ENCODE measurements at places on chromosomes 1 and 21. TPM values are rescaled to one million over a fixed set of nuclear protein-coding genes. Genes with fewer than 3 reads are reported as not detected.

DNA sequence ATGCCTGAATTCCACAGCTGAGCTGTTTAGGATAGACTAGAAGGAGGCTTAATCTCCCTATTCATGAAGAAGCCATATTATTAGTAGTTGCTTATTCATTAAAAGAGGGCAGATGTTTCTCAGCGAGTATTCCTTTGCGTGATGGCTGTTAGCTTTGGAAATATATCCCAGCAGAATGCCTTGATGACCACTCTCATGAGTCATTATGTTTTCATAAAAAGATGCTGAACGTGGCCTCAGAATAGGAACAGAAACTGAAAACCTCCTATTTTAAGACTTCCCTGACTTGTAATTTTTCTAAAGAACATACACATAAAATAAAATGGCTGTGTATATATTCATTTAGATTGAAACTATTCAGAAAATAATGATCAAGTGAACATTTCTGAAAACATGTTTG, 9.6 kb upstream of the PLA2G4A start:
- no peak for DNase-seq

GRCh38 chr1:52238887-52239707, 97.2 kb downstream of the ZFYVE9 start:
- no peak for DNase-seq

DNA sequence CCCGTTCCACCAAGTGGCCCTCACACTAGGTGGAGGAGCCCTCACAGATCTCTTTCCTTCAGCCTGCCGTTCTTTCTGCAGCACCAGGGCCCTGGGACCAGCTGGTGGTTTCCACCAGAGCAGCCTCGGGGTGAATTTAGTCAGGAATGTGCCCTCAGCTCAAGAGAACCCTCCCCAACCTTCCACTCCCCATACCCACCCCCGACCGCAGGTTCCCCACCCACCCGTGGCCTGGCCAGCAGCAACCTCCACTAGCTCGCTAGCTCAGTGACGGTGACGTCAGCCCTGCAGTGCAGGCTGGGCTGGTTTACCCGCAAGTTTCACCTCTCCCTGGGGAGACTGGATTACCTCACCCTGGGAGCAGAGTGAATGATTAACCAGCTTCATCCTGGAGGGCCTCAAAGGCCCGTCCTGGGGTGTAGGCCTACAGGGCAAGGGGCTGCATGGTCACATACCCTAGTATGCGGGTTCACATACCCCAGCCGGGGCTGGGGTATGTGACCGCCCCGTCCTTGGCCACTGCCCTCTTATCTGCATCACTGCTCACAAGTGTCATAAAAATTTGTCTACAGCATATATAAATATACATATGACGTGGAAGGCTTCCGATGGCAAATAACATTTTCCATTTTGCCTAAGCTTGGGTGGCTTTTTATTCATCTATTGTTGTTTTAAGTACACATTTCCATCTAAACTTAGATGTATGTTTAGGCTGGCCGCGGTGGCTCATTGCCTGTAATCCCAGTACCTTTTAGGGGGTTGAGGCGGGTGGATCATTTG, 24.5 kb downstream of the ELF3 start:
- peak; percentile 35 for DNase-seq

DNA sequence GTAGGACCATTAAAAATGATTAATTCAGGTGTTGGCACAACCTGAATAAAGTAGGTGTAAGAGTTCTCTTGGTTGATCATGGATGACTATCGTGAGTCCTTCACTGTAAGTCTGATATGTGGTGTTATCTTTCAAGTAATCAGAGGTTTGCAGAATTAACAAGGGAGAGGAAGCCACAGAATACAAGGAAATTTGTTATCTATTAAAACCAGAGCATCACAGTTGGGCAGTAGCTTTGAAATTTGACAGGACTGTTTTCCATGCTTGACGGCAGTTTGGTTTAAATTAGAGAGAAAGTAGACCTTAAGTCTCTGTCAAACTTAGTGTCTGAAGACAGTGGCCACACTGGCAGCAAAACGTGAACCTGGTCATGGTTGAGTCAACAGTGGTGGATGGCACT, 139.5 kb upstream of the KCNK2 start:
- no peak for DNase-seq

DNA sequence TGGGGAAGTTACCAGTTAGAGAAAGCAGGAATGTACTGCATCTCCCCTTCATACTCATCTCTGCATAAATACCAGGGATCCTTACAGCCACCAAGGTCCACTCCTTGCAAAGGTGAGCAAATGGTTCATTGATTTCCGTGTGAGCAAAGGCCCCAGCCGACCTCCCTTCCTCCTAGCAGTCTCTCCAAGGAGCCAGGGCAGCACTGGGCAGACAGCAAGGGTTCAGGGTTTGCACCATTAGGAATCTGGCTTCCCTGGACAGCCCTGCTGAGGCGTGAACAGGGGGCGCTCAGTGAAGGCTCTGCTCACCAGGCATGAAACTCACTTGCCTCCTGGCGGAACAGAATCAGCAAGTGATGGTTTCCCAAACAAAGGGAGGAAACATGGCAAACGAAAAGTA, 65.7 kb downstream of the MRPL37 start:
- no peak for DNase-seq

GRCh38 chr1:229874136-229874535, 192.9 kb upstream of the GALNT2 start:
- DNase-seq, result no peak

- DNase-seq, result no peak
Measured at GRCh38 chr1:22750685-22751051, 40.0 kb downstream of the EPHB2 start.

- no peak for DNase-seq
Measured at GRCh38 chr1:24254783-24255182, 64.4 kb upstream of the GRHL3 start.

DNA sequence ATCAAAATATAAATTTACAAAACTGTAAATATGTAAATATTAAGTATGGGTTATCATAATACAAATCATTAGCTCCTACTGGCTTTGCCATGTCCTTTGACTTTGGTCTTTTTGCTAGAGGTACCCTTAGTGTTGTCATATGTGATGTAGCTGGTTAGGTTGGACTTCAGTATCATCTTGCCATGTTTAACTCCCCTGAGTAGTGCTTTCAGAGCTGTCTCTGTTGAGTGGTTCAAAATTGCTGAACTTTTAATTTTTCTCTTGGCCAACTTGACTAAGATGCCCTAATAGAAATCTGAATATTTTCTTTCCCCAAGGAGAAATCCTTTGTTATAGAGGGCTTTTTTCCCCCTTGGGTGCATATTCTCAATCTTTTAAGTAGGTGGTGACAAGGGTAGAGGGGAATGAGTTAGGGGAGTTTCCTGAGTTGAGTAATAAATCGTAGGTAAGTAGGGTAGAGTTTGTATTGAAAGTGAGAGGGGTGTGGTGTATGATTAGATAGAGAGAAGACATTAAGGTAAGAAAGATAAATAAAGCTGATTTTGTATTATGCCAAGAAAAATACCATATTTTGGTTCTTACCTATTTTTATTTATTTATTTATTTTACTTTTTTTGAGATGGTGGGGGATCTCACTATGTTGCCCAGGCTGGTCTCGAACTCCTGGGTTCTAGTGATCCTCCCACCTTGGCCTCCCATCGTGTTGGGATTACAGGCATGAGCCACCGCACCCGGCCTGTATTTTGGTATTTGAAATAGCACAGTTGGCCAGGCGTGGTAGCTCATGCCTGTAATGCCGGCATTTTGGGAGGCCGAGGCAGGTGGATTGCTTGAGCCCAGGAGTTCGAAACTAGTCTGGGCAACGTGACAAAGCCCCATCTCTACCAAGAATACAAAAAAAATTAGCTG, 21.8 kb downstream of the RPRD2 start:
- no peak for DNase-seq

GRCh38 chr1:4267381-4268261, 367.5 kb upstream of the C1orf174 start:
- DNase-seq, result no peak

GRCh38 chr1:183203094-183203493, 17.0 kb downstream of the LAMC2 start:
- no peak for DNase-seq

DNA sequence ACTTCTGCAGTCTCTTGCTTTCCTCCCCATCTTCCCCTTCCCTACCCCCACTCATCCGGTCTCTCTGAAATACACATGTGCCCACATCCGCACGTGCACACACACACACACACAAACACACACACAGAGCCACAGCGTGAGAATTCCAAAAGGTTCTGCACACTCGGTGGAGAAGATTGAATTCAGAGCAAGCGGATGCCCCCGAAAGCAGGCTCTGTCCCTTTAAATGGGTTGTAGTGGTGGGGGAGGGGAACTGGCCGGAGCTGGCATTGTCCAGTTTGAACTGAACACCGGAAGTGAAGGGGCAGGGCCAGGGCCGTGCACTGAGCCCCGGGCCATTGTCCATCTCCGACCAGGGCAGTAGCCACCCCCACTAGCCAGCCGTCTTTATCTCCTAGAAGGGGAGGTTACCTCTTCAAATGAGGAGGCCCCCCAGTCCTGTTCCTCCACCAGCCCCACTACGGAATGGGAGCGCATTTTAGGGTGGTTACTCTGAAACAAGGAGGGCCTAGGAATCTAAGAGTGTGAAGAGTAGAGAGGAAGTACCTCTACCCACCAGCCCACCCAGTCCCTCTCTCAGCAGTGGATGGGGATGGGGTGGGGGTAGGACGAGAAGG, 1.3 kb upstream of the LIN28A start:
- no peak for DNase-seq

- peak; percentile 69 for DNase-seq
Measured at GRCh38 chr1:6554907-6555778, at the start of gene TAS1R1. TAS1R1 (plus strand) TSS chr1:6555307; CDS start chr1:6555374, 67 bp downstream.

DNA sequence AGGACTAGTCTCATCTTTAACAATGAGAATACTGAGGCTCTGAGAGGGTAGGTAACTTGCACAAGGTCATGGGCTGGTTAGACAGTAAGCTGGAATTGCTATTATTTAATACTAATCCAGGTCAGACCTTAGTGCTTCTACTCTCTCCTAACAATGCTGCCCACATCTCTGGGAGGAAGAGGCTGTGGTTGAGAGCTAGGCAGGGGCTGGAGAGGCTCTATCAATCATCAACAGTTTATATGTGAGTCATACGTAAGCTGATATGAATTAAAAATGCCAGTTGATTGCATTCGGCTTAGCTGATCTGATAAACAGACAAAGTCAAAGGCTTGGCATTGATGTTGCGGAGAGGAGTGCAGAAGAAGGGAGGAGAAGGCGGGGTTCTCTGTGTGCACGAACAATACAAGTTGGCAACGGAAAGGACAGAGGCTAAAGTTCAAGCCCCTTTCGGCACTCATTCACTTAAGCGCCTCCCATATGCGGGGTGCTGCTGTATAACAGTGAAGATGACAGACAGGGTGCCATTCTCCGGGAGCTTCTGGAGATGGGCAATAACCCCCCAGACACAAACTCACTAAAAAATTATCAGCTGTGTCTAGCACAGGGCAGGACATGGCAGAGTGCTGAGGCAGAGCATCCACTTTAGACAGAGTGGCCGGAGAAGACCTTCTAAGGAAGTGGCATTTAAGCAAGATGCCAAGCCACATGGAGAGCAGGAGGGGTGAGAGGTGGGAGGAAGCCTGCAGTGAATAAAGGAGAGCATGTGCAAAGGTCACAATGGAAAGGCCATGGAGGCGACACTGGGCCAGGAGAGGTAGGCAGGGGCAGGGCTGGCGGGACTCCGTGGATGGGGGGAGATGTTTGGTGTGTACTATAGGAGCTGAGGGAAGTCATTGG, 195.2 kb downstream of the ZSCAN20 start:
- no peak for DNase-seq

The MRAP gene
- 68.6 TPM for polyA plus RNA-seq

The WASF2 gene
- polyA plus RNA-seq, result 18.9 TPM

All from adrenal gland (tissue), 19 donors.